ENCODE measurements at places on chromosomes 5 and 9. TPM values are rescaled to one million over a fixed set of nuclear protein-coding genes. Genes with fewer than 3 reads are reported as not detected.

- no peak for DNase-seq
Measured at GRCh38 chr5:69048230-69048629, 45.6 kb upstream of the SLC30A5 start.

DNA sequence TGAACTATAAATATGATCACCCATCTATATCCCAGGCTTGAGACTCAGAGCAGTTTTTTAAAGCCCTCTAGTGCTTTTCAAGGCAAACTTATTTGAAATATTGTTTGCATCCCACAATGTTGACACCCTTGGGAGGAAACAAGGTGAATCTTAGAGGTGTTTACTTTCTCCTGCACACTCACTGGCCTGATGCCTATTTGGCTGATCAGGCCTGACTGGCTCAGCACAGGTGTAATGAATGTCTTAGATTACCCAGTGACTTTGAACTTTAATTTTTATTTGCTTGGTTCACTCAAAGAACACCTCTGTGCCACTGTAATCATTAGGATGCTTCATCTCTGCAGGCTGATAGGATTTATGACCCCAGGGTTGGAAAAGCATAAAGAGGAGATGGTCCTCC lies 158.3 kb downstream of the KCTD16 start:
- no peak for DNase-seq

FOXI1 gene
- not detected for polyA plus RNA-seq

GRCh38 chr5:94901191-94901979 lies 282.9 kb downstream of the SLF1 start:
- DNase-seq: no peak

DNA sequence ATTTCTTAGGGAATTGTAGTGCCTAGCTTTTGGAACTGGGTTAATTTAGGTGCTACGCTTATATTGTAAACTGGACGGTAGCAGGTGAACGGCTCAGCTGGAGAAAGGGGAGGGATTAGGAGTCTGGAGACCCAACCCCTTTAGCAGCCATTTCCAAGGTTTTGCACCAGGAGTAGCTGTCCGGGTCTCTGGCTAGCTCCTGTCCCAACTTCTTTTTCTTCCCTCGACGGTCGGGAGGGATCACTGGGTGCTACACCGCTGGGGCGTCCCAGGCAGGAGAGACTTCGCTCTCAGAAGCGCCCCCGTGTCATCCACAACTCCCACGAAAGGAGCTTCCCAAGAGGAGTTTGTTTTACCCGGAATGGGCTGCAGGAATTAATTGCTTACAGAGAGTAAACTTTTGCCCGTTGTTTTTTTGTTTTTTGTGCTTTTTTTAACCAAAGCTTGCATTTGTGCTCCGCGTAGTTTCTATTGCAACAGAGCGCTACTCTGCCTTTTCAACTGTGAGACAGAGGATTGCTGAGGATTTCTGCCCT lies 1640.9 kb upstream of the C9orf72 start:
- DNase-seq: no peak

LECT2 gene
- polyA plus RNA-seq: not detected

- DNase-seq: no peak
Measured at GRCh38 chr5:124701016-124701415, 45.4 kb downstream of the ZNF608 start.

SEC61B gene
- 210 TPM for polyA plus RNA-seq

DNA sequence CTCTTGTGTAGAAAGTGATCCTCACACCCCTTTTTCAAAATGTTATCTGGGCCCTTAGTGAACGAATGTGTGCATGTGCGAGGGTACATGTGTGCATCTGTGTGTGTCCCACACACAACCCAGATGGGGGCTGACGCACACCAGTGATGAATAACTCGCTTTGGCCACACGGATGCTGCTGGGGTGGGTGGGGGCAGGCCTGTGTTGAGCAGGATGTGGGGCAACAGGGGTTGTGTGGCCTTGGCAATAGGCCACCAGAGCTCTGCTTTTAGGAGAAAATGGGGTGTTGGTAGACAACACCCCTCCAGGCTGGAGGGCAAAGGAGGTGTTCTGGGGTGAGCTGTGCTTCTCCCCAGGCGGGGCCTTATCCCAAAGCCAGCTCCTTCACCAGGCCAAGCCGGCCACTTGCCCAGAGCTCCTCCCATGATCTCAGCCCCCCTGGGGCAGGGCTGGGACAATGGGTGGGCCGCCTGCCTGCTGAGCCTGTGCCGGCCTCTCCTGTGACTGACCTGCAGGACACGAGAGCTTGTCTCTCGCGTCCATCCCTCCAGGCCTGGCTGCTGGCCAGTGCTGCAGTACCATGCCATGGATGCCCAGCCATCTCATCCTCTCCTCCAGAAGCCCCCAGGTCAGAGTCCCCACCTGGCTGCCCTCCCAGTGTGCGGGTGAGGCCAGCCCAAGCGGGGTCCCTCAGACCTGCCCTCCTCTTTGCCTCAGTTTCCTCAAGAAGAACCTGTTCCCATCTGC lies 1.7 kb downstream of the DBN1 start:
- DNase-seq: no peak

DNA sequence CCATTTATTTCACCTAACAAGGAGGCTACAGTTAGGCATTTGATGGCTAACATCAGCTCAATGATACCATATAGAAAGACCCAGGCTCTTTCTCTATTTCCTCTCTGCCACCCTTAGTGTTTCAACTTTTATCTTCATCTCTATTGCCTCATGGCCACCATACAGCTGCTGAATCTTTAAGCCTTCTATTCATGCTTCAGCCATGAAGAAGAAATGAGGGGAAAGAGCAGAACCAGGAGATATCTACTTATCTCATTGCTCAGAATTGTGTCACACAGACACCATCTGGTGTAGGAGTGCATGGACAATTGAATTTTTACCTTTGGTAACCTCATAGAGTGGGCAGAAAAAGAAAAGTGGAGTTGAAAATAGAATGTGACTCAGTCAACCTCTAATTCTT lies 6.7 kb downstream of the GAPT start:
- DNase-seq: no peak

IL4 gene
- not detected for polyA plus RNA-seq

DNA sequence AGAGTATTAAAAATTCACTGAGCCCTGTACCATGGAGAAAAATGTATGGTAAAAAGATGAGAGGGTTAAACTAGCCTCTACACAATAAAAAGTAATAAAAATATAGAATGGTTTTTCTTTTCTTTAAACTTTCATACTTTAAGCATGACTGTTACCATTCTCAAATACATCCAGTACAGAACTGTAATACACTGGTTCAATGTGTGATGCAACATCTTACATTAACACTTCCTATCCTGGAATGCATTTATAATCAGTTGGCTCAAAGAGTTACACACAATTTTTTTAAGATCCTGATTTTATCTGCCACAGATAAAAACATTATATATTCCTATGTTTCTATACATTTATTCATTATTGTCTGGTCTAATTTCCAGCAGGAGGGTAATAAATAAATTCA lies 4.7 kb downstream of the GNAQ start:
- no peak for DNase-seq

DNA sequence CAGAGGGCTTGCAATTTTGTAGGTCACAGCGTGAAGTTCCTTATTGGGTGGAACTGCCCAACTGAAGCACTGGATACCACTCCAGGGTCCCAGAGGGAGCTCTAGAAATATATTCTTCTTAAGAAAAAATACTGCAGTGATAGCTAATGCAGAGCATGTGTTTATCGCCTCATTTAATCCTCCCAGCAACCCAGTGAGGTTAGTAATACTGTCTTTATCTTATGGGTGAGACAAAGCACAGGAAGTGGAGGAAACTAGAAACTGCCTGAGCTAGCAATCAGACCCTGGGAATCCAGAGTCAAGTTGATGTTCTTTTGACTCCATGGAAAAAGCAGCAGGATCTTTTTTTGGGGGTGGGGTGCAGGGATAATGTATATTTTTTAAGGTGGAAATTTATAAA lies 153.3 kb downstream of the PJA2 start:
- DNase-seq: no peak

DNA sequence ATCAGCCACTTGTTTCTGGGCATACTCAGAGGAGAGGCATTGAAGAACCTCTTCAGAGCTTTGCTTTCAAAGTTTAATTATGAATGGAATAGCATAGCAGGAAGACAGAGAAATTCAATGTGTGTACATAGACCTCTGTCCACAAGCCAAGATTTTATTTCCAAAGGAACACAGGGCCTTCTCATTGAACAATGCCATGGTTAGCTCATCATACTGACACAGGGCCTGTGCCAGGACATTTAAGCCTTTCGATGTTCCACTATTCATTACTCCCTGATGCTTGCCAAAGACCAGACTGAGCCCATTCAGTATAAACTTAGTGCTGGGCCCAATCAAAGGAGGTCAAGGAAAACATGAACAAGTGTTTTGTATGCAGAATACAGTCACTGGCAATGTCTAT lies 280.8 kb downstream of the FBXL17 start:
- no peak for DNase-seq

- DNase-seq: no peak
Measured at GRCh38 chr5:89560696-89561095, 677.7 kb upstream of the MEF2C start.

RMRP gene
- 51.0 TPM for polyA plus RNA-seq

DNA sequence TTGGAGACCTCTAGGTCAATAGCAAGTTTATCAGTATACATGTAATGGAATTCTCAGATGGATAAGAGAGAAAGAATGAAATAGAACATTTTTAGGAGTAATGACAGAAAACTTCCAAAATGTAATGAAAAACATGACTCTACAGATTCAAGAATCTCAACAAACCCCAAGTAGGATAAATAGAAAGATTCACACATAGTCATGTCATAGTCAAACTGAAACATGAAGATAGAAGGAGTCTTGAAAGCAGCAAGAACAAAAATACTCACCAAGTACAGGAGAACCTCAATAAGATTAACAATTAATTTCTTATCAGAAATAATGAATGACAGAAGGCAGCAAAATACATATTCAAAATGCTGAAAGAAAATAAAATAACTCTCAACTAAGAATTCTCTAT lies 164.5 kb downstream of the SPATA31D1 start:
- no peak for DNase-seq

DNA sequence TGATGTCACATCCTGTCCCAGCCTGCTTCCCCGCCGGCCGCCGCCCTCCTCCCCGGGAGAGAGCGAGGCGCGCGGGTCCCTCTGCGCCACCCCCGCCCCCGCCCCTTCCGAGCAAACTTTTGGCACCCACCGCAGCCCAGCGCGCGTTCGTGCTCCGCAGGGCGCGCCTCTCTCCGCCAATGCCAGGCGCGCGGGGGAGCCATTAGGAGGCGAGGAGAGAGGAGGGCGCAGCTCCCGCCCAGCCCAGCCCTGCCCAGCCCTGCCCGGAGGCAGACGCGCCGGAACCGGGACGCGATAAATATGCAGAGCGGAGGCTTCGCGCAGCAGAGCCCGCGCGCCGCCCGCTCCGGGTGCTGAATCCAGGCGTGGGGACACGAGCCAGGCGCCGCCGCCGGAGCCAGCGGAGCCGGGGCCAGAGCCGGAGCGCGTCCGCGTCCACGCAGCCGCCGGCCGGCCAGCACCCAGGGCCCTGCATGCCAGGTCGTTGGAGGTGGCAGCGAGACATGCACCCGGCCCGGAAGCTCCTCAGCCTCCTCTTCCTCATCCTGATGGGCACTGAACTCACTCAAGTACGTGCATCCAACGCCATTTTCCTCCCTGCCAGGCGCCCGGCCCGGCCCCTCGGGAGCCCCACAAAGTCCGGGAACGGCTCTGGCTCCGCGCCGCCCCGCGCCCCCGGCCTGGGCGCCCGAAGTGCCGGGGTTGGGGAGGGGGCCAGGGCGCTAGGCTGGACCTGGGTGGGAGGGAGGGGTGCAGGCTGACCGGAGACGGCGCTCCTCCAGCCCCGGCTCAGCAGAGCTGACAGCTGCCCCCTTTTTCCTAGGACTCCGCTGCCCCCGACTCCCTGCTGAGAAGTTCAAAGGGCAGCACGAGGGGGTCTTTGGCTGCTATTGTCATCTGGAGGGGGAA lies 12.0 kb upstream of the OLFM1 start:
- no peak for DNase-seq

- no peak for DNase-seq
Measured at GRCh38 chr9:3036333-3036700, 192.4 kb upstream of the PUM3 start.

SMIM33 gene
- polyA plus RNA-seq: not detected

SPINK13 gene
- polyA plus RNA-seq: not detected

GARIN3 gene
- polyA plus RNA-seq: not detected

FGFR4 gene
- polyA plus RNA-seq: 0.58 TPM

GRCh38 chr9:135835131-135835530 lies 72.2 kb downstream of the CAMSAP1 start:
- no peak for DNase-seq

GRCh38 chr9:126962336-126962735 lies 47.8 kb downstream of the RALGPS1 start:
- DNase-seq: no peak

All from naive B cell (primary cell).